HEK293T (cell line): ENCODE measurements at places on chromosomes 5 and 9.

DNA sequence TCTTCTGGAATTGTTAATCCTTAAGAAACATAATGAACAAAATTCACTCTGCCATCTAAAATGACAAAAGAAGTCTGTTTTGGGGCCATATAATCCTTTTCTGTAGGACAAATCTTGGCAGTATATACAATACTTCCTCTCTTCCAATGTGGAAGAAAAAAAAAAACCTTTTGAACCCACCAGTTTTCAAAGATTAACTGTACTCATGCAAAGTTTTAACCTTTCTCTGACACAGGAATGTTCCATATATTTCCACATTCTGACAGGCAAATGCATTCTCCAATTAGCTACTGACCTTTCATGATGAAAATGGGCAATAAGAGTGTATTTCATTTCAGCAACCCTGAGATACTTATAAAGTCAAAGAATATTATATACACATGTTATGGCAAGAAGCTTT lies 65.4 kb downstream of the RNF130 start:
- no peak for DNase-seq

GRCh38 chr9:122125158-122125508 lies 32.0 kb upstream of the TTLL11 start:
- DNase-seq = peak; percentile 82

GRCh38 chr9:92607088-92607487 lies 62.8 kb downstream of the IPPK start:
- DNase-seq = no peak

GRCh38 chr9:109893241-109893640 lies 113.2 kb downstream of the PALM2AKAP2 start:
- DNase-seq = no peak

DNA sequence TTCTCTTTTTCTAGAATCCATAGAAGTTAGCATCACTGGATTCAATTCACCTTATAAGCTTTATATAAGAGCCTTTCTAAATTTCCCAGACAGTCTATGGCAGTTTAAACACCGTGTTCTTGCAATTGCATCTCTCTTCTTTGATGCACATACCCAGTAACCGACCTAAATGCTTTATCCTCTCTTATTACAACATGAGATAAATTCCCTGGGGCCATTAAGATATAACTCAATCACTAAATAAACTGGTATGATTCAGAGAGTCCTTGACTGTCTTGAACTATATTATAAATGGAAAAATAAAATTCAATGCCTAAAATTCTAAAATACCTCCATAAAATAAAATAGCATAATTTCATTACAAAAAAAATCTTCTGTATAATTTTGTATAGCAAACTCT lies 98.1 kb downstream of the DIRAS2 start:
- DNase-seq = no peak

GRCh38 chr5:177592010-177592834 lies at the start of gene TMED9:
Gene TMED9, plus strand, starts transcription at chr5:177592203. Its CDS starts 12 bp downstream, at chr5:177592215.
- peak; percentile 96 for DNase-seq

GRCh38 chr9:33351547-33351946 lies 50.8 kb downstream of the AQP7 start:
- no peak for DNase-seq

GRCh38 chr5:19235101-19235584 lies 752.9 kb downstream of the CDH18 start:
- no peak for DNase-seq

- DNase-seq = no peak
Observed at GRCh38 chr5:127951791-127952190, 131.8 kb upstream of the SLC12A2 start.

GRCh38 chr5:73256012-73256411 lies 83.0 kb downstream of the TMEM174 start:
- DNase-seq = no peak

GRCh38 chr5:178429491-178430185 lies 160.6 kb downstream of the COL23A1 start:
- DNase-seq = no peak

GRCh38 chr5:175765858-175766257 lies 105.5 kb upstream of the CPLX2 start:
- no peak for DNase-seq

GRCh38 chr5:42828671-42829070 lies 17.0 kb upstream of the SELENOP start:
- DNase-seq = no peak

DNA sequence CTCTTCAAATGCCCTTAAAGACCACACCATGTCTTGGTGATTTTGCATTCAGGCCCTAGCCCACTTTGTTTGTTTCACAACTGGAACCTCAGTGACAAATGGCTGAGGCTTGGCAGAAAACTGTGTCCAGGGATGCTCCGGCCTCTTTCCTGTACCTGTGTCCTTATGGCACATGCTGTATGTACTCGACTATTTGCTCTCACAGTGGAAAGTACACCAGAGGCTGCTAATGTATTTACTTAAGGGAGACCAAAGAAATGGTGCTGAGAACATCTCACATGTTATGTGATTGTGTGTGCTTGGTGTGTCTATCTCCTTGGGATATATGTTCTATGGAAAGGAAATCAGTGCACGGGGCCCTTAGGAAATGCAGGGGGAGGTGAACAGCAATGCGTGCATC lies 263.3 kb downstream of the GADD45G start:
- DNase-seq = no peak

- DNase-seq = no peak
Observed at GRCh38 chr9:81771571-81771970, 82.2 kb upstream of the TLE1 start.

GRCh38 chr5:9370256-9370655 lies 175.6 kb downstream of the SEMA5A start:
- DNase-seq = no peak

DNA sequence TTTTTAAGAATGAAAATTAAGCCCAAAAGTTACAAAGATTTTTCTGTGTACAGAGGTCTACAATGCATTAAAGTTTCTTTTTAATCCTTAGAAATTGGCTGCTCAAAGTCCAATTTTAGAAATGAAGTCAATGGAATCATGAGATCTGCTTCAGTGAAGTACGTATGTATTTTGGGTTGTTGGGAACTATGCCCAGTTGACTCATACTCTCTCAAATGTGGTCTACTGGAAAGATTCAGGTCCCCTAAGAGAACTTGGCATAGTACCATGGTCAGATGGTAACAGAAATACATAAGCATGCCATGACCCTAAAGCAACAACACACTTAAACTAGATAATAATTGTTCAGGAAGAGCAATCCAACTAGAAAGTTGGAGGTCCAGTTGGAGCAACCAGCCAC lies 23.0 kb downstream of the FBLL1 start:
- no peak for DNase-seq

GRCh38 chr9:114108016-114108833 lies 9.1 kb upstream of the KIF12 start:
- DNase-seq = peak; percentile 87

DNA sequence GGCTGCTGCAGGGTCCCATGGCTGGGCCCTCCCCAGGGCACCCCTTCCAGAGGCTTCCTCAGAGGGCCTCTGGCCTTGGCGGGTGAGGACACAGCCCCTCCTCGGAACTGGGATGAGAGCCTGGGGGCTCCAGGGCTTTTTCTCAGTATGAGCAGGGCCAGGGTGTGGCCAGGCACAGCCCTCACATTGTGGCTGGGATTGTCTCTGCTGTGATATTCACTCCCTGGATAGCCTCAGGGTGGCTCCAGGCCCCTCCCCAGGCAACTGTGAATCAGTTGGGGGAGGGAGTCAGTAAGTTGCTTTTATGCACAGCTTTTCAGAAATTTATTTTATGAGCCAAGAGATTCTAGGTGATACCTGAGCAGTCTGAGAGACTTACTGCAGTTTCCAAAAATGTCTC lies 135.7 kb downstream of the CACNA1B start:
- no peak for DNase-seq

GRCh38 chr9:107422189-107423185 lies 67.1 kb downstream of the KLF4 start:
- peak; percentile 81 for DNase-seq

- no peak for DNase-seq
Observed at GRCh38 chr9:122800066-122801060, at the start of gene OR1K1. Gene OR1K1, plus strand, starts transcription at chr9:122800123. Its CDS starts 0 bp downstream, at chr9:122800123.

DNA sequence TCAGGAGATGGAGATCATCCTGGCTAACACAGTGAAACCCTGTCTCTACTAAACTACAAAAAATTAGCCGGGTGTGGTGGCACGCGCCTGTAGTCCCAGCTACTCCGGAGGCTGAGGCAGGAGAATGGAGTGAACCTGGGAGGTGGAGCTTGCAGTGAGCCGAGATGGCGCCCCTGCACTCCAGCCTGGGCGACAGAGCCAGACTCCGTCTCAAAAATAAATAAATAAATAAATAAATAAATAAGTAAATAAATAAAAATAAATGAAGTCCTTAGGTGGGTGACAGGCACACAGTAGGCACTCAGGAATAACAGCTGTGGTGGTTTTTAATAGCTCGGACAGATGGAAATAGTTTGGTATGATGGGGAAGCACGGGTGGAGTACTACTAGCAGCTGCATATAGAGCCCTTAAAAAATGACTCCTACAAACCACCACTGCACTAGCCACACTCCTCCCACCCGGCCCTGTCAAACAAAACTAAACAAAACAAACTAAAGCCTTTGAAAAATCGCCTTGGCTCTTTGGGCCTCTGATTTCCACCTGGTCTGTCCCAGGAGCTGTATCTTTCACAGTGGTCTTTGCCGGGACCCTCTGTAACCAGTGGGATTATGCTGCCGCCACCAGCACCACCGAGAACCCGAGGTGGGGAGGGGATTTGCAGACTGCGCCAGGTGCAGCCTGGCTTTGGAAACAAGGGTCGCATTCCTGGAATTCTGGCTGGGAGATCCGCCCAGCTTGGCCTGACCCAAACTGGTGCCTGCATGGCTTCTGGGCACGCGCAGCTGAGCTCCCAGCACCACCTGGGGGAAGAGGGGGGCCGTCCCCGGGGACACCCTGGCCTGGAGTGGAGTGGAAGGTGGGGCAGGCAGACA lies 5.1 kb upstream of the WDR5 start:
- DNase-seq = no peak

DNA sequence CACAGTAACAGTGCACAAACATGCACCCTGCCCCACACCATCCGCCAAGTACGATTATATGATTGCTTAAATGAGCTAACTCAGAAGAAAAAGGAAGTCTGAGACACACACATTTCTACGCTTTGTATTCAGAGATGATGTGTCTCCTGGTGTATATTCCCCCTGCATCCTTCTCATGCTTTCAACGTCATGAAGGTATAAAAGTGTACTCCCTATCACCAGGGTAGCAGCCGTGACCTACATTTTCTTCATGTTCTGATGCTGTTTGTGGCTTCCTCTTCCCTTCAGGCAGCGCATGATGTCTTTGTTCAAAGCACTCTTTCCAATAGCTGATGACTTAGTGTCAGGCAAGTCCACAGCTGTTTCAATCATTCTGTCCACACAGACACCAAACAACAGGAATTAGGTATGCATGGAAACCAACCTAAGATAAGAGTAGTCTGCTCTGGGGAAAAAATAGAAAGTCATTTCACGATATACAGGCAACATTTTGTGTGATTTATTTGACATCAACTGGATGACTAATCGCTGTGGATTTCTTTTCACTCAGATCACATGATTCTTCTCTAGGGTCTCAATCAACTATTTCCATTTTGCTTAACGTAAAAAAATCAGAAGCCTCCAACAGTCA lies 269.4 kb upstream of the PTGER4 start:
- no peak for DNase-seq

- no peak for DNase-seq
Observed at GRCh38 chr9:89005323-89005722, 14.1 kb downstream of the S1PR3 start.
